ENCODE measurements at places on chromosomes 6 and 20.

GRCh38 chr20:2887715-2888114 is 14.4 kb downstream of the PTPRA start:
- DNase-seq: no peak

GRCh38 chr6:121867095-121867494 is 431.6 kb downstream of the GJA1 start:
- no peak for DNase-seq

- DNase-seq: peak; percentile 32
These were observed 42.6 kb upstream of the TMEM170B start for GRCh38 chr6:11494786-11495564.

- peak; percentile 33 for DNase-seq
These were observed 102.6 kb downstream of the CDC5L start for GRCh38 chr6:44489910-44490604.

- DNase-seq: peak; percentile 60
These were observed 3.9 kb downstream of the PTPRK start for GRCh38 chr6:128516514-128516898.

- DNase-seq: no peak
These were observed 3.1 kb downstream of the MYL9 start for GRCh38 chr20:36544134-36545018.

- DNase-seq: peak; percentile 84
These were observed 439.0 kb upstream of the JAG1 start for GRCh38 chr20:11112832-11113231.

- DNase-seq: peak; percentile 23
These were observed 4.9 kb upstream of the FAM83C start for GRCh38 chr20:35297155-35297554.

DNA sequence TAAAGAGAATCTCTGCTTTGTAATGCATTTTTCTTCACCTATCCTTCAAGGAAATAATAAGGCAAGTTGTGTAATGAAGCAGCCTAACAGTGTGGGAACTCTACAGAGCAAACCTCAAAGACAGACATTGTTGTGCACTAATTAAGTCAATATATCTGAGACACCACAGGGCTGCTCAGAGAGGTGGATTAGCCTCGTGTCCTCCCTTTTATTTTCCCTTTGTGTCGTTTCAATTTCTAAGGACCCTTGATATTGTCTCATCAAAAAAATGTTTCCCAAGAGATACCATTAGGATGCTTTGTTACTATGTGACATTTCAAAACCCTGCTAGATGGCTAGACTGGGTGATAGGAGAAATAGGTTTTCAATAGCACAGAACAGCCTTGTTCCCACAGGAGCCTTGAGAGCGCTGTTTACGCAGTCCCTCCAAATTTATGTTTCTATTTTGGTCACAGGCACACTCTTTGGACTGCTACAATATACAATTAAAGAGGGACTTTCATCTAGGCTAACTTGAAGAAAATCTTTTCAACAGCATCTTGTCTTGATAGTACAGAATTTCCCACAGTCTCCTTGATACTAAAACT is 23.1 kb downstream of the UBE3D start:
- no peak for DNase-seq

DNA sequence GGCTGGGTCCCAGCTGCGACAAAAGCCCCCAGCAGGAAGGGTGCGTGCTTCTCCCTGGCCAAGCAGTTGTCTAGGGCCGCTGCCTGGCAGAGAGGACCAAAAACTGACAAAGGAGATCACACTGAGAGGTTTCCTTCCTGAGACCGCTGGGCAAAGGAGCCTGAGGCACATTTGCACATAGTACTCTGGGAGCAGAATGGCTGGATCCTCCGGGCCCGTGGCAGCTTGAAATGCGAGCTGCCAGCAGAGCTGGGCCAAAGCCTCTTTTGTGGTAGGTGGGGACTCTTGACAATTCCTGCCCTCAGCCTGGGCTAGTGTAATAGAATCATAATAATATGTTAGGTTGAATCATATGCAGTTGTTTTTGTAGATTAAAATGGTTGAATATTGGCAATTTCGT is 33.1 kb upstream of the RNF8 start:
- DNase-seq: no peak

DNA sequence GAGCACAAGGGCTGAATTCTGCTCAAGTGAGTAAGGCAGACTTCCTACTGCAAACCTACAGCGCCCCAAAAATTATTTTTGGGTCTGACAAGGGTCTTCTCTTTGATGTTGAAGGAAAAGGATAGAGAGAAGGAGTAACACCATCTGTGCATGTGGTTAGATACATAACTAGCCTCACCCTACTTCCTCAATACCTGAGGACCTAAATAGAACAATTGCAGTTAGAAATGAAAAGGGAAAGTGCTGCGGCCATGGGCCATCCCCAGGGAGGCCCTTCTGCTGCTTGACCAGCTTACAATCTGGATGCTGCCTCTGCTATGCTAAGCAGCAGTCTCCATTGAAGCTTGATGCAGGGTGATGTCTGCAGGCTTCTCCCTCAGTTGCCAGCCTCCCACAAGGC is 63.2 kb upstream of the ARMH2 start:
- DNase-seq: no peak

DNA sequence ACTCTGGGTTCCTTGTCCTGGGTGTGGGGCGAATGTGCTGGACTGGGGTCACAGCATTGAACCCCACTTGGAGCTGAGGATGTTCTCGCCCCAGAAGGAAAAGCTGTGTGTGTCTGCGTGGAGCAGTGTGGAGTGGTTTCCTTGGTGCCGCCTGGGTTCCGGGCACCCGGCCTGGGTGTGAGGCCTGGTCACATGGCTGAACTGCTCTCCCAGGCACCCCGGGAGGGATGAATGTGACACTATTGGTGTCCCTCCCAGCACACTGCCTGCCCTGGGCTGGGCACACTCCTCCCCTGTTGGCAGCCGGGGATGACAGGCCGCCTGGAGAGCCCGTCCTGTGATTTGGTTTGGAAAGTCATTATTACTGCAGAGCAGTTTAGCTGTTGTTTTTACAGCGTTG is 12.3 kb downstream of the MYT1 start:
- no peak for DNase-seq

DNA sequence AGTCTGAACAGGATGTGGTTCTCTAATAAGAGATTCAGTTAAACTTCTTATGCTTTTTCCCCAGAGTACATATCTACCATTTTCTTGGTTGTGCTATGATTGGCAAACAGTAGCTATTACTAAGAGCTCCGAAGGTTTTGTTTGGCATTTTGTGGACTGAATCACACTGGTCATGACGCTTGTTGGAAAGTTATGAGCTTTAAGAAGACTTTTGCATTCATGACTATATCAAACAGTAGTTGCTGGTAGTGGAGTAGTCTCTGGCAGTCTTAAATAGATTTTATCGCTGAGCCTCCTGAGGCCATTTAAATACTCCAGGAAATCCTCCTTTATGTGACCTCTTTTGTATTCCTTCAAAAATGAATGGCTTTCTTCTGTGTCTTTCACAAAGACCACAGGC is 40.8 kb downstream of the CCDC170 start:
- DNase-seq: no peak

GRCh38 chr20:60040471-60041162 is 82.4 kb downstream of the CDH26 start:
- peak; percentile 72 for DNase-seq

DNA sequence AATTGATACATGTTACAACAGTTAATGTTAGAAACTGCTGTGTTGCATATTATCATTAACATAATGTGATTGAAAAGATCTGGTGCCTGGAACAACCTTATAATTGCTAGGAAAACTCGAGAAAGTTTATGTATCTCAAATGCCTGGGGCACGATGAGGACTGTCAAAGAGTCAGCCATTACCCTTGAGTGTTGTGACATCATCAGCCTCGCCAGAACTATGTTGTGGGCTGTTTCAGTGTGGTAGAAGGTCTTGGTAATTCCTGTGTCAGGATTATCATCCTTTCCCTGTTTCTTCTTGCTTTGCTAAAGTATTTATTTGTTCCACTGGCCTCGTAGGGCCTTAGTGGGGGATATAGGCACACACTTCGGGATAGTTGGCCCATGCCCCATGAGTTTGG is 185.1 kb downstream of the DTNBP1 start:
- no peak for DNase-seq

GRCh38 chr20:23399568-23400241 is 21.6 kb downstream of the NAPB start:
- DNase-seq: peak; percentile 22

GRCh38 chr6:166587631-166588413 is 1.3 kb upstream of the RAMACL start:
- no peak for DNase-seq

GRCh38 chr6:157999168-158000051 is 17.7 kb downstream of the SYNJ2 start:
- DNase-seq: no peak

- no peak for DNase-seq
These were observed 509.4 kb downstream of the KIF16B start for GRCh38 chr20:16063881-16064280.

- no peak for DNase-seq
These were observed 407.4 kb upstream of the RGS17 start for GRCh38 chr6:153538491-153538890.

- DNase-seq: no peak
These were observed 91.7 kb upstream of the AKAP12 start for GRCh38 chr6:151148111-151148510.

- DNase-seq: peak; percentile 80
These were observed 938 bp downstream of the WRNIP1 start for GRCh38 chr6:2765896-2766766.

DNA sequence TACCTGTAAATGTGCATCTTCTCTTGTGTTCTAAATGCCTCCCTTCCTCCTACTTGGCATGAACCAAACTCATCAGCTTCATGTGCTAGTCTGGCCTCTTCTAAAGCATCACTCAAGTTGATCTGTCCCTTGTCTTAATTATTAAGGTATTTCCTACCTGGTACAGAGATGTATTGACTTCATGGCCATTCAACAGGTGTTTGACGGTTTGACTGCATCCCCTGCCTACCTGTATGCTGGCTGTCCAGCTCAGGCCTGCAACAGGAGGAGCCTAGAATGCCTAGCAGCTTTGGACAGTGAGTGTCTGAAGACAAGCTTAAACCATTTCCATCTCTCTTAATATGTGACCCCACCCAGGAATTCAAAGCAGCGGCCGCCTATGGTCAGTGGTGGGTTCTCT is 24.6 kb downstream of the RIN2 start:
- no peak for DNase-seq

DNA sequence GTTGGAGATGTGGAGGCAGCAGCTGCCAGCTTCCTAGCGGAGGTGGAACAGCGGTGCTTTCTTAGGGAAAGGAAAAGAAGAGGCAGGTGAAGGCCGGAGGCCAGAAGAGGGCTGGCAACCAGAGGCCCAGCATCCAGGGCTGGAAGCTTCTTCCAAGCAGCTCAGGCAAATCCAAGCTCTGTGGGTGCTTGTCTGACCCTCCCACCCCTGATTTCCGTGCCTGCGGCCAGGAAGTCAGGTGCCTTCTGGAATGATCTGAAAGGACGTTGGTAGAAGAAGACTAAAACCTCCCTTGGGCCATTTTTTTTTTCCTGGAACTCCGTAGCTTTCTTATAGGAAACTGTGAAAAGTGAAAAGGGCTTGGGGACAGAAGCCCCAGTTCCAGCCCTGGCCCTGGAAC is 33.1 kb upstream of the GABRR1 start:
- DNase-seq: no peak

DNA sequence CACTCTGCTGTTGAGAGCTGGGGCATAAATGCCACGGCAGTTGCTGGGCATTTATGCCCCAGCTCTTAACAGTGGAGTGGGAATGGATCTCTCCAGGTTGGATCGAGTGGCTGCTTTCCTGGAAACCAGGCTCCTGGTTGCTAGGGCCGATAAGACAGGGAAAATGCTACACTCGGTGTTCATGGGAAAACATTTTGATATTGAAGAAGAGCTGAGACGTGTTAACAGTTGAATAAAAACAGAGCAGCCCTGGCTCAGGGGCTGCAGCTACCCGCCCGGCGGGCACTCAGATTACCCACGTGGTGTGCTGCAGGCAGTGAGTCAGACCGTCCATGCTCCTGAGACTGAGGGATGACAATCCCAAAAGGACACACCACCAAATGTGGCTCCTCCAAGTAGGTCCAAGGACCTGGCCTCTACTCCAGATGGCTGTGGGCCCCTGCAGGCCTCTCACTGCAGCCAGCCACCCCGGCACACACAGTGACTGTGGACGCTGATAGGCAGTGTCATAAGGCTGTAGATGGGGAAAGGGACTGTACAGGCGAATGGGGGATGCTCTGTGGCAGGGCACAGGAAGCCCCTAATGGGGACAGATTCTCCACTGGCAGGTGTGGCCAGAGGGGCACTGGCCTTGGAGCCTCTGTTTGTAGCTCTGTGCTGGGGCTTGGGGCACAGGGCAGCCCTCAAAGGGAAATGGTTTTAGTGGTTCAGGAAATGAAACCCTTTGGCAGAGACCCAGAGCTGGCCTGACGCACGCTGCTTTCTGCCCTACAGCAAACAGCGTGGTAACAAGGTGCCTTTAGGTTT is 237.8 kb downstream of the LY86 start:
- peak; percentile 66 for DNase-seq

DNA sequence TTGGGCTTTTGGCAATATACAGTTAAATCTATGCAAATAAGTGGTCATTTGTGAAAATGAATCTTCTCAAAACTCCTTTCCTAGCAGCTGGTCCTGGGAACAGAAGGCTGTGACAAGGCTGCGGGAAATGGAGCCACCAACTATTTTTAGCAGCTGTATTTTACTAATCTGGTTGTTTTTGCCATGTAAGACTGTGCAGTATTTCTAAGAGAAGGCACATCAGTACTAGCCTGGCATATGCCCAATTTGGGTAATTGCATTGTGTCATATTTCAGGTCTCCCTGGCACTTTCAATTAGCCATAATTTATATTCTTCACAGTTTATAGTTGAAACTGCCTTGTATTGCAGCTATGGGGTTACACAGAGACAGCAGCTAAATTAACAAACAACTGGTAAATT is 109.6 kb downstream of the MANEA start:
- no peak for DNase-seq

GRCh38 chr6:16494793-16495192 is 256.4 kb downstream of the GMPR start:
- peak; percentile 34 for DNase-seq

GRCh38 chr20:45934046-45934585 is 367 bp upstream of the PCIF1 start:
- peak; percentile 81 for DNase-seq

GRCh38 chr6:139490482-139490881 is 116.0 kb upstream of the CITED2 start:
- peak; percentile 5 for DNase-seq
